H7 (cell line): ENCODE measurements at places on chromosomes 11 and 22.

GRCh38 chr11:35118906-35119305 is 20.1 kb upstream of the CD44 start:
- no peak for DNase-seq

- no peak for DNase-seq
Measured at GRCh38 chr22:36884349-36885158, 23.7 kb downstream of the NCF4 start.

- DNase-seq, result no peak
Measured at GRCh38 chr11:133829566-133829965, 15.7 kb downstream of the SPATA19 start.

DNA sequence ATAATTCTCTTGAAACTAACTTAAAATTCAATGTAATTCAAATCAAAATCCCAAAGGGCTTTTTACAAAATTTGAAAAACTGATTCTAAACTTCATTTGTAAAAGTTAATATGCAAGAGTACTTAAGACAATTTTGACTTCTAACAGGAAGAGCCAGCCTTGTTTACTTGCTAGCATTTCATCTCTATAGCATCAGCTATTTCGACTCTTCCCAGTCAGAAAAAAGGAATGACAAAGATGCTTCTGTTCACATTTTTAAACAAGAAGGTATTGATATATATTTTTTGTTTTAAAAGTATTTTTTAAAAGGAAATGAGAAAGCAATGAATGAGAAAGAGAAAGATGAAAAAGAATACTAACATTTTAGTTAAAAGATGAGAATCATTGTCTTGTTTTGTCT is 16.4 kb downstream of the SLN start:
- no peak for DNase-seq

- no peak for DNase-seq
Measured at GRCh38 chr11:130600616-130601015, 152.2 kb downstream of the ADAMTS15 start.

- DNase-seq, result no peak
Measured at GRCh38 chr11:75355051-75355450, 3.6 kb upstream of the ARRB1 start.

DNA sequence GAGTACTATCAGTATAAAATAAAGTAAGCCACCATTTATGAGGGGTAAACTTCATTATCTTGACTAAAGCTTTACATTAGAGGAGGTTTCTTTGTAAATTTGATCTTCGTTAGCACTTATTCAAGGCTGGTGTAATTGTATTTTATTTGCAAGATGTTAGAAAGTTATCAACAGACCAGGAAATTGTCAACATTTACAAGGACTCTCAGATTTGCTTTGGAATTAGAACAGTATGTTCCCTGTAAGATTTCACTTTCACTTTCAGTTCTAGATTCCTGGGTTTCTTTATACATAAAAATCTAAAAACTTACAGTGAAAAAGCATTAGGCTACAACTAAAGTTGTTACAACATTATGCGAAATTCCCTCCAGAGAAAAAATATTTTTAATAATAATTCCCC is 4.6 kb upstream of the BIRC3 start:
- DNase-seq, result no peak

DNA sequence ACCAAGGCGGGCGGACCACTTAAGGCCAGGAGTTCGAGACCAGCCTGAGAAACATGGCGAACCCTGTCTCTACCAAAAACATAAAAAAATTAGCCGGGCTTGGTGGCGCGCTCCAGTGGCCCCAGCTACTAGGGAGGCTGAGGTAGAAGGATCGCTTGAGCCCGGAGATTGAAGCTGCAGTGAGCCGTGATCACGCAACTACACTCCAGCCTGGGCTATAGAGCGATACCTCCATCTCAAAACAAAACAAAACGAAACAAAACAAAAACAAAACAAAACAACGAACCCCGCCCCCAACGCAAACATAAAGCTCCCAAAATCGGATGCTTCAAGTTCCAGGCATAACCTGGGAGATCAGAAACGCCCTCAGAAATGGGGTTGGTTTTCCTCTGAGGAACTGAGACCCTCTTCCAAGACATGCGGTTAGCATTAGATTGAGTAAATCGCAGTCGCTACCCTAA is 564 bp downstream of the LRRC51 start:
- DNase-seq, result no peak

- DNase-seq, result no peak
Measured at GRCh38 chr11:104798789-104799188, 99.5 kb downstream of the CASP12 start.

DNA sequence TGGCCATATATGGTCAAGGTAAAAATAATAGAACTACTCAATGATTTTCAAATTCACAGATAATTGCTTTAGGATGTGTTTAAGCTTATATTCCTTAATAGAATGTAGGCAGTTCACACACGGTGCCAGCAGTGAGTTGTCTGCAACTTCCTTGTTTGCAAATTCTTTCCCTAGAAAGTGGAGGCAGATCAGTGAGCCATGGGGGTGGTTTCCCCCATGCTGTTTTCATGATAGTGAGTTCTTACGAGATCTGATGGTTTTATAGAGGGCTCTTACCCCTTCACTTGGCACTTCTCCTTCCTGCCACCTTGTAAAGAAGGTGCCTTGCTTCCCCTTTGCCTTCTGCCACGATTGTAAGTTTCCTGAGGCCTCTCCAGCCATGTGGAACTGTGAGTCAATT is 111.8 kb upstream of the LMO1 start:
- DNase-seq, result no peak

GRCh38 chr22:46074771-46075551 is 75.4 kb upstream of the PPARA start:
- peak; percentile 73 for DNase-seq
